ENCODE measurements at places on chromosomes 11 and 22. TPM values are rescaled to one million over a fixed set of nuclear protein-coding genes. Genes with fewer than 3 reads are reported as not detected.

VWCE gene
- total RNA-seq: 0.63 TPM

ROBO4 gene
- total RNA-seq: 19.7 TPM

UBQLN3 gene
- total RNA-seq: 0.58 TPM

MS4A4A gene
- total RNA-seq: 31.9 TPM

ANKK1 gene
- 0.16 TPM for total RNA-seq

TEX12 gene
- total RNA-seq: 2.9 TPM

RBMXL2 gene
- not detected for total RNA-seq

RIMBP3B gene
- 0.11 TPM for total RNA-seq

Data from urinary bladder (tissue), 4 donors.